ENCODE measurements at places on chromosomes 7 and 10.

DNA sequence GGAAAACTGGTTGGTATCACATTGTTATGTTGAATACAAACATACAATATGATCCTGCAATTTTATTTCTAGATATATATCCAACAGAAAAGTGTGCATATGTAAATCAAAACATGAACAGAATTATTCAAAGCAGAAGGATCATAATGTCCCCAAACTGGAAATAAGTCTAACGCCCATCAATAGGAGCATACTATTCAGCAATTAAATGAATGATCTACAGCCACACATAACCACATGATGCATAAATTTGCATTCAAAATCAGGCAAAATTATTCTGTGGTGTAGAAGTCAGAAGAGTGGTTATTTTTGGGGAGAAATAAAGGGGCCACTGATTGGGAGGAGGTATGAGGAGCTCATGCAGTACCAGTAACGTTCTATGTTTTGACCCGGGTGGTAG is 28.6 kb downstream of the NPY start:
- no peak for DNase-seq

GRCh38 chr10:86165666-86166065 is 200.9 kb downstream of the GRID1 start:
- DNase-seq, result no peak

DNA sequence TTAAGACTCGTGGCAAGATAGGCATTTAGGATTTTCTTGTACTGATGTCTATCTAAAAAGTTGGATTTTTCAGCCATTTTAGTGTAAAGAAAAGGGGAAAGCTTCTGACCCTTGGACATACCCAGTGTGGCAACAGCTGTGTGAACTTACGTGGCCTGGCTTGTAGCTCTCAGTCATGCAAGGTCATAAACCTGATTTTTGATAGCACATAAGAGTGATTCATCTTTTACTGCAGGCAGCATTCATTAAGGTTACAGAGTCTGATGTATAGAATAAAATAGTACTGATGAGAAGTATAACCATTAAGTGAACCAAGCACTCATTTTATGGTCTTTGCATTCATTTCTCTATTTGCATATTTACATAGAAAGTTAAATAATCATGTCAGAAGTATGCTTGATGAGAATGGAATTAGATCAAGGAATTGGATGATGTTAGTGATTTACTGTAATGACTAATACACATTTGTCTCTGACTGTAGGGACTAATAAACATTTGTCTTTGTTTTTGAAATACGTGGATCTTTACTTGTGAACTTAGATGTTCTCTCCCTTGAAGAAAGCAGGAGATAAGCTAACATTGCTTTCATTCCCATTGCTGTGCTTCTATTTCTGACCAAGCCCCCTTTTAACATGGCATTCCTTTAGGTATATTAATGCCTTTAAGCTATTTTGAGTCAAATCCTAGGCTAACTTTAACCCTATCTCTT is 88.2 kb downstream of the GSDME start:
- DNase-seq, result no peak

- no peak for DNase-seq
Observed at GRCh38 chr7:131568510-131568909, 12.1 kb upstream of the PODXL start.

DNA sequence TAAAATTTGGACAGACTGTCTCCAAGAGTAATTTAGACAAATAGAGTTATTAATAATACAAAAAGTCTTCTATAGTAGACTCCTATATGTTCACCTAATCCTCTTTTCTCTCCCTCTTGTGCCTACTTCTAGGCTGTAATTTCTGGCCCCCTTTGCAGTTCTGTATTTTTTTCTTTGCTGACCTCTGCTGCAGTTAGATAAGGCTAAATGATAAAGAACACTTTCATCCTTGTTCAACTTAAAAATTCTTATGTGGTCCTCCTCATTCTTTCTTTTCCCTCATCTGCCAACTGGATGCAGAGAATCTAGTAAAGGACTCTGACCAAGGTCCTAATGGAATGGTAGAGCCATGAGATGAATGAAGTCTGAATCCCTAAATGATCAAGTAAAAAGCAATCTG is 20.1 kb downstream of the GLCCI1 start:
- DNase-seq, result no peak

GRCh38 chr7:11434366-11434765 is 397.6 kb downstream of the THSD7A start:
- no peak for DNase-seq

DNA sequence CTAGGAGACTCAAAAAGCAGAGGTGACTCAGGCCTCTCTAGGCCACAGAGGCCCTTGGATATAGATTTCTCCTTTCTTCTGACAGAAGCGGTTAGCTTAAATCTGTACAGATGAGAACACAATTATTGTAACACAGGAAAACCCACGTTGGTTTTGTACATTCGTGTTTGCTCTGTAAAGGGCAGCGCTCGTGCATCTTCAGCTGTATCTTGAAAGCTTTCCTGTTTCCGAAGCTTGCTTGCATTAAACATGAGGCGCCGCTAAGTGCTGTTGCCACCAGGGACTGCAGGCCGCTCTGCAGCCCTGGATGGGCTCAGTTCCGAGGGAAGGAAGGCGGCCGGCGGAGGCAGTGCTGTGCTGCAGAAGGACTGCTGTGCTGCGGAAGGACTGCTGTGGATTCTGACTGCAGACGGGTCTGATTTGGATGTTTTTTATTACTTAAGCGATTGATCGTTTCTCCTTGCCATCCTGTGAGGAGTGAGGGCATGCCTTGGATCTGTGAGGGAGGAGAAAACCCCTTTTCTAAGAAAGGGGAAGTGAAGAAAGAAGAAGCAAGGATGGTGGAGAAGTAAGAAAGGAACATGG is 53.3 kb downstream of the FHIP2A start:
- peak; percentile 6 for DNase-seq

- DNase-seq, result no peak
Observed at GRCh38 chr7:155702616-155703015, 58.2 kb downstream of the RBM33 start.

DNA sequence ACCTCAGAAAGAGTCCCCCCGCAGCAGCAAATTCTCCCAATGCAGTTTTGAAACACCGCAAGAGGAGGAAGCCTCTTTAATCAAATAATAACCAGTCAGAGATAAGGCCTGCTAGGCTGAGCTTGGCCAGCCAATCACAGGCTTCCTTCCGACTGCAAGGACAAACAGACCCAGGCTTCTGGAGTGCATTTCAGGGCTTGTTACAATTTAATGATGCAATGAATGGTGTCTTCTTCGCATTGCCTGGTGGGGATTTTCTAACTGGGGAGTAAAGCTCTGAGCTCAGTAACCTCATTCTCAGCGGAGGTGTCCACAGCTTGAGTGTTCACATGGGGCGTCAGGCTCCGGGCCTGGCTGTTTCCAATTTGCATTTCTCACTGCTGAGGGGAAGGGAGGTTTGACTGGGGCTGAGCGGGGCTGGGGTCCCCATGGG is 31.8 kb upstream of the GPAM start:
- DNase-seq, result no peak

- DNase-seq, result no peak
Observed at GRCh38 chr10:102455893-102456471, 4.6 kb upstream of the C10orf95 start.

- no peak for DNase-seq
Observed at GRCh38 chr7:49513911-49514310, 259.5 kb upstream of the VWC2 start.

DNA sequence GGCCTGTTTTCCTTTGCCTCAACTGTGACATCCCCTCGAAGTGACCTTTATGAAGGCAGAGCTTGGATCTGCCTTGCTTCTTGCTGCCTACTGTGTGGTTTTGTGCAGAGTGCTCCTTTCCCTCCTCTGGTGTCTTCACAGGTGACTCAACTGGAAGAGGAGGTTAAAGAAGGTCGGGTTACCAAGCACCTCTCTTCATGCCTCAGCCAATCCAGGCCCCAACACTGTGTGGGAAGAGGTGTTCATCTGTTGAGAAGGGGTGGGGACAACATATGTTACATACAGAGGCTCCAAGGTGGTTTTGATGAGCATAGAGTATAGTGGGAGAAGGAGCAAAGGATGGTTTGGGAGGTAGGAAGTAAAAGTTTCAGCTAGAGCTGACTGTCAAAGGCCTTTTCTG is 155.7 kb downstream of the AUTS2 start:
- DNase-seq, result no peak

- DNase-seq, result no peak
Observed at GRCh38 chr7:50821457-50822008, 38.8 kb upstream of the GRB10 start.

DNA sequence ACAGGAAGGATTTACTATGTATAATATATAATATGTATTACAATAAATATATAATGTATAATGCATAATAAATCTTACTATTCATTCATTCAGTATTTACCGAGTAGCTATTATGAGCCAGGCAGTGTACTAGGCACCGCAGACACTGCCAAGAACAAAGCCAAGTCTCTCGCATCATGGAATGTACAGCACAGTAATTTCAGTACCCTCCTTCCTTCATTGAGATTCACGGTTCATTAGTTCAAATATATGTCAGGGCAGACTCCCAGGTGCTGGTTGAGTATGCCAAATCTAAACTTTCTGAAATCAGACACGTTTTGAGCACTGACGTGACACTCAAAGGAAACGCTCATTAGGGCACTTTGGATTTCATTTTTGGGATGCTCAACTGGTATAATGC is 9.1 kb downstream of the USP6NL start:
- DNase-seq, result no peak

DNA sequence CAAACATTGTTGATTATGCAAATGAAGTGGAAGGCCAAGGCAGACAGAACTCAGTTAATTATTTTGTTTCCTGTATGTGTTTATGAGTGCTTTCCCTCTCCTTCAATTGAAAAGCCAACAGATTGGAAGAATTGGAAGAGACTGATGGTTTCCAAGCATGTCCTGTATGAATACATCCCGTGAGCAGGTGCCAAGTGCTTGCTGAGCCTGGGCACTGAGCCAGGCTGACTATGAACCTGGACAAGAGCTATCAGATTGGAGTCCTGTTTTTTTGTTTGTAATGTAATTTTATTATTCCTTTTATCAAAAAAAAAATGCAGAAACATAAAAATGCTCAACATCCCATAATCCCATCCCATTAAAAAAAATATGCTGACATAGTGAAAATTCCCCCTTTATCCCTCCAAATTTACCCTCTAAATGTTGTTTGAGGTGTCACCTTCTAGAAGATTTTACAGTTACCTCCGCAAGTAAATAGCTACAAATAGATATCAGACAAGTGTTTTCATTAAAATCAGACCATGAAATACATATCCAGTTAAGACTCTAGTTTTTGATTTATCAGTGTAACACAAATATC is 449.5 kb downstream of the GRID1 start:
- no peak for DNase-seq

- DNase-seq, result no peak
Observed at GRCh38 chr10:58266003-58266825, 1.5 kb downstream of the IPMK start.

GRCh38 chr7:143265017-143265693 is 1.9 kb downstream of the GSTK1 start:
- DNase-seq, result no peak

DNA sequence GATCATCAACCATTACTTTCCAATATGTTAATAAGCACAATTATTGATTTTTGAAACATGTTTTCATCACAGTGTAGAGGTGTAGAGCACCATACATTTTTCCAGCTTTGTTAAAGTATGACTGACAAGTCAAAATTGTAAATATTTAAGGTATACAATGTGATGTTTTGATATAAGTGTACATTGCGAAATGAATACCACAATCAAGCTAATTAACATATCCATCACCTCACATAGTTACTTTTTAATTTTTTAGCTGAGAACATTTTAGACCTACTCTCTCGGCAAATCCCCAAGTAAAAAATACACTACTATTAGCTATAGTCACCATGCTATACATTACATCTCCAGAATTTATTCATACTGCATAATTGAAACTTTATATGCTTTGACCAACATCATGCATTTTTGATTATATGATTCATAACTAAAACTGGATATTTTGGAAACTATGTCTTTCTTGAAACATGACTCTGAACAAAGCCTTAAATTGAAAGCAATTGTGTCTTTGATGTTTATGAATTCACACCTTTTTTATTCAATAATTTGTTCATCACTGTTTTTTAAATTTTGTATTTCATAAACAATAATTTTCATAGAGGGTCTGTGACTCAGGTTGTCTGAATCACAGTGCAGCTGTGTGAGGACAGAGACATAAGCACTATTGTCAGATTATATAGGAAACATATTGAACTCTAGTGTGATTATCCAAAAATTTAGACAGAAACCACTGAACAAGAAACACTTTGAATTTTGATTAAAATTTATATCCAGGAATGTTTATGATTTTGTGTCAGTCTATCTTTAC is 486.1 kb downstream of the SEMA3D start:
- no peak for DNase-seq

DNA sequence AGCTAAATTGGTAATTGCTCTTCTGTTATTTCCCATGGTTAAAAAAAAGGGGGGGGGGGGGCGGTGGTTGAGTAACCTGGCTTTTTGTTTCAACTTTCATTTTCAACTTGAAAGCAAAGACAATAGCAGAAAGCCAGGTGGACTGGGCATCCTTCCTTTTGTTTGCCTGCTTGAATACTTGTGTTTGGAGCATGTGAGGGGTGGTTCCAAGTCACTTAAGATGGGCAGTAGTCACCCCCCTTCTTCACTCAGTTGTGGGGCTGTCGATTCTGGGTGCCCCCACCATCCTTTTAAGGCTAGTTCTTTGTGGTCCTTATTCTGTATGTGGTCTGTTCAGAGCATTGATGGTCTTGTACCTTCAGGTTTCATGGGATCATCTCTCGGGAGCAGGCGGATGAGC is 165.6 kb upstream of the PRR15 start:
- DNase-seq, result no peak

- no peak for DNase-seq
Observed at GRCh38 chr10:16828701-16829175, 11.5 kb upstream of the RSU1 start.

DNA sequence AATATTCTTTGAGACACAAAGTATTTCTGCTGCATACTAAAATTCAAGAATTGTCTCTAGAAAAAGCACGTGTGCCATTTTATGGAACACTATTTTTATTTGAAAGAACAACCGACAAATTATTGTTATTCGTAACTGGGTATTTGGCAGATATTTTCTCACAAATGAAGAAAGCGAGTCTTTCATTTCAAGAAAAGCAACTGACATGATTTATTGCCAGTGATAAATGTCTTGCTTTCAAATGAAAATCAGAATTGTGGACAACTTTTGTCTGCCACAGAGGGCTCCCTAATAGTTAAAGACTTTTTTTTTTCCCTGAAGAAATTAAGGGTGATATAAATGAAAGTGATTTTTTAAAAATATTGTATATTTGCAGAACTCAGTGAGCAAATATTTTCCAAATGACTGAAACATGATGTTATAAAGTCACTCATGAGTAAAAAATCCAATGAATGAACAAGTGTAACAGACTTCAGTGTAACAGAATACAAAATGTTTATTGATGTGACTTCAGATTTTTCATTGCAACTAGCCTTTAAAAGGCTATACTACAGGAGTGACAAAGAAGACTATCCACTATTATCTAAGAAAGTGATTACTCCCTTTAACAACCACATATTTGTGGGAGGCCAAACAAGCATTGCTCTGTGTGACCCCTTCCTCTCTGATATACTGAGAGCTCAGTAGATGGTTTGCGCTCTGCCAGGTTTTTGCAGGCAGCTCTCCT is 49.0 kb upstream of the SEMA3E start:
- DNase-seq, result no peak

GRCh38 chr7:139748941-139749340 is 28.9 kb downstream of the HIPK2 start:
- no peak for DNase-seq

GRCh38 chr10:111698711-111699110 is 484.9 kb downstream of the GPAM start:
- no peak for DNase-seq

- no peak for DNase-seq
Observed at GRCh38 chr7:122006687-122007086, 133.7 kb downstream of the PTPRZ1 start.

GRCh38 chr10:74103560-74104258 is 46.9 kb downstream of the AP3M1 start:
- DNase-seq, result no peak
